Tongue (tissue), 3 donors: ENCODE measurements at places on chromosomes 5 and 9. TPM values are rescaled to one million over a fixed set of nuclear protein-coding genes. Genes with fewer than 3 reads are reported as not detected.

DNA sequence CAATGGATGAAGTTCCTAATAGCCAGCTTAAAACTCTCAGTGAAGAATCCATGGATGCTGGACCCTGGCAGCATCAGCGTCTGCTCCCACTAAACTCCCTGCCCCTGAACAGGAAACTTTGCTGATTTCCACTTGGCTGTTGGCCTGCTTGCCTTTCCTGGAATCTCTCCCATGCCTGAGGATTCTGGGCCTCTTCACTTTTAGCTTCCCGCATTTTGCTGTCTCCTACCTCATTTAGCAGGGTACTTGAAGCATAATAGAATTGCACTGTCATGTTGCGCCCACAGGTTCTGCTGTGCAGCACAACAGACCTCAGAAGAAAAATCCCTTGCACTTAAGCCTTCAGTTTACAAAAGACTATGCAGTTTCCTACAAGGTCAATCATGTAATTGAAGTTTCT lies 127.6 kb downstream of the DROSHA start:
- no peak for DNase-seq

- no peak for DNase-seq
Measured at GRCh38 chr5:41275813-41276512, 62.6 kb upstream of the C6 start.

DNA sequence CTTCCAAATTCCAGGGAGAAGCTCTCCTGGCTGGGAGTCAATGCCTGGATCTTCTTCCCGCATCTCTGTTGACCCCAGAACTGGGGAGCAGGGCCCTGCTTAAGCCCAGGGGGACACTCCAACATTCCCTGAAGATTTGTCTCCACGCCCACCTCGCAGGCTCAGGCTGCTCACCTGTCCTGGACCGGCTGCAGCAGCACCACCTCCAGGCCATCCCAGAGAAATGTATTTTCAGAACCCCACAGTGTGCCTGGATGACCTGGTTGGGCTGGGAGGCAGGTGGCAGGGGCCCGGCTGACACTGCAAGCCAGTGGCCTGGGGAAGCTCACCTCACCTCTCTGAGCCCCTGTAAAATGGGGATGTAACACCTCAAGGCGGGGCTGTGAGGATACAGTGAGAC lies 27.1 kb upstream of the ZBTB43 start:
- no peak for DNase-seq

GRCh38 chr5:149267241-149267973 lies 4.3 kb upstream of the AFAP1L1 start:
- DNase-seq, result no peak

DNA sequence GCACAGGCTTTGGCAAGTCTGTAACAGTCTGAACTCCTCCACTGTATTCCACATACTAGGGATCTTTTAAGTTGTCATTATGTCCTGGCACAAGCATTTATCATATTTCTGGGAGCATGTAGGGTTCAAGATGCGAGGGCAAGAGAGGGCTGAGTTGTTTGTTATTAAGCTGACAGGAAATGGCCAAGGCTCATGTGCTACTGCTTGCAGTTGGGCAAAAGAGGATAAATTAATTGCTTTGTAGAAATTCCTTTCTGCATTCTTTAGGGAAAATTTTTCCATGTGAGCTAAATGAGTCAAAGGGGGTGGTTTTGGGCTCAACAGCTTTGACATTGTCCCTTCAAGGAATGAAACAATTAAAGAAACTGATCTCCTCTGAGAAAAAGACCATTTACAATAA lies 35.4 kb downstream of the DOCK8 start:
- DNase-seq, result no peak

DNA sequence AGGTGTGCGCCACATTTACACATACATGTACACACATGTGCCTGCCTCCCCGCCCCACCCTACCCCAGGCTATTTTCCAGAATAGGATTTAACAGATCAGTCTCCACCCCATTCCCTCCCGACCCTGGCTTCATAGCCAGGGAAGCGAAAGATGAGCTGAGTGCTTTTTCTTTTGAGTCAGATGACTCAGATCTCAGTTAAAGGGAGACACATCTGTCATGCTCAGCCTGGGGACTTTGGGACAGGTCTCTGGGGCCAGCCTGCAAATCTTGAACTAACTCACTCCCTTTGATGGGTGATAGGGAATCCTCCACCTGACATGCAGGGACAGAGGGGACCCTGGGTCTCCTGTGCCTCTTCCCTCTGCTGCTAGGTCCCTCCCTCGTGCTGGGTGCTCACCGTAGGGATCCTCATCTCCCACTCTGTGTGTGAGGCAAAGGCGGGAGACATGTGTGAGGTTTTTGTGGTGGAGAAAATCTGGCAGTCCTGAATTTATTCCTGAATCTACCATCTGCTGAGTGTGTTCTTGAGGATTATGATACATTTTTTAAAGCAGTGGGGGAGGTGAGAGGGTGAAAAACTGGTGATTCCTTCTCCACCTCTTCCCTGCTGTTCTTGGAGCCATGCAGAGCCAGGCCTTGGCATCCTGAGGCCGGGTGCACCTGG lies 37.7 kb downstream of the NEUROG1 start:
- DNase-seq, result peak; percentile 41

DNA sequence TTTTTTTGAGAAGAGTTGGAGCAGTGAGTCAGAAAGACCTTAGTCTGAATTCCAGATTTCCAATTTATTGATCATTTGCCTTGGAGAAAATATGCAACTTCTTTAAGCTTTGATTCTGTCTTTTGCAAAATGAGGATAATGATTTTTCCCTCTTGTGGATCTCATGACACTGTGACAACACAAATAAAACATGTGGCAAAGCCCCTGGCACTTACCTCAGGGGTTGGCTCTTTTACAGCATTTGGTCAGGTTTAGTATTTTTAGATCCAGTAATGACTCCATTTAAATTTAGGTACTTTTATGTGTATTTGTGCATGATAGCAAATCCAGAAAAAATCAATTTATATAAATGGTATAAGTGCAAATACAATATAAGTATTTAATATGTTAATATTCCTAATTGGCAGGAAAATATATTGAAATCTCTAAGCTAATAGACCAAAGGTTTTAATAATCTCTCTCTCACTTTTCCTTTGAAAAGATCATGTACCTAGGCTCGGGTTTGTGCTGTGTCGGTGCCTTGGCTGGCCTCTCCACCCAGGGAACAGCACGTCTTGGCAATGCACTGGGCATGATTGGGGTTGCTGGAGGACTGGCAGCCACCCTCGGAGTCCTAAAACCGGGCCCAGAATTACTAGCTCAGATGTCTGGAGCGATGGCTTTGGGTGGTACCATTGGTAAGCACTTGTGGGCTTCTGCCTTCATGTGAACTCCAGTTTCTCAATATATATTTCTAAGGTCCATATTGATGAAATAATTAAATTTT lies 49.7 kb downstream of the NNT start:
- DNase-seq, result no peak

DNA sequence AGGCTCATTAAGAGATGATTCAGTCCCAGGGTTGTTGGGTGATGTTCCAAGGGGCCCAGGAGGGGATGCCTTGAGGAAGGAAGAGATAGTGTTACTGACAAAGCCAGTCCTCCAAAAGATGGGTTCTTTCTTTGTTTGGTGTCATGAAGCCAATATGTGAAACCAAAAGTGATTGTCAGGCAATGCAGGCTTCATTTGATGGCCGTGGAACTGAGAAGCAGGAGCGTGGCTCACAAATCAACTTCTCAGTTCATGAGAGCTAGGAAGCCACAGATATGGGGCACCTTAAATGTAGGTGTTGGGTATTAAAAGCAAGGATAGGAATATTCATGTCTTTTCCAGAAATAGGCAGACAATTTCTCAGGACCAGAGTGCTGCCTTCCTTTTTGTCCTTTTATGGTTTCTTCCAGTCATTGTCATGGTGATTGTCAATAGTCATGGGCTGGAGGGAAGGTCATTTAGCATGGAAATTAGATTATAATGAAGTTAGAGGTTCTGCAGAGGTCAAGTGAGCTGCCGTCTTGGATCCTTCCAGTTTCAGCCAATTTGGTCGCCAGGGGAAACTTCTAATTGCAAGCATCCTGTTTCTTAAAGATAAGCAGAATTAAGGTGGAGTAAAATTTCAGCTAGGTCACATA lies 393.0 kb downstream of the NTRK2 start:
- DNase-seq, result no peak

SELENOP gene
- 185 TPM for total RNA-seq

PDE6A gene
- 0.31 TPM for total RNA-seq

GRCh38 chr9:90121762-90122161 lies 517.0 kb downstream of the GADD45G start:
- no peak for DNase-seq

DNA sequence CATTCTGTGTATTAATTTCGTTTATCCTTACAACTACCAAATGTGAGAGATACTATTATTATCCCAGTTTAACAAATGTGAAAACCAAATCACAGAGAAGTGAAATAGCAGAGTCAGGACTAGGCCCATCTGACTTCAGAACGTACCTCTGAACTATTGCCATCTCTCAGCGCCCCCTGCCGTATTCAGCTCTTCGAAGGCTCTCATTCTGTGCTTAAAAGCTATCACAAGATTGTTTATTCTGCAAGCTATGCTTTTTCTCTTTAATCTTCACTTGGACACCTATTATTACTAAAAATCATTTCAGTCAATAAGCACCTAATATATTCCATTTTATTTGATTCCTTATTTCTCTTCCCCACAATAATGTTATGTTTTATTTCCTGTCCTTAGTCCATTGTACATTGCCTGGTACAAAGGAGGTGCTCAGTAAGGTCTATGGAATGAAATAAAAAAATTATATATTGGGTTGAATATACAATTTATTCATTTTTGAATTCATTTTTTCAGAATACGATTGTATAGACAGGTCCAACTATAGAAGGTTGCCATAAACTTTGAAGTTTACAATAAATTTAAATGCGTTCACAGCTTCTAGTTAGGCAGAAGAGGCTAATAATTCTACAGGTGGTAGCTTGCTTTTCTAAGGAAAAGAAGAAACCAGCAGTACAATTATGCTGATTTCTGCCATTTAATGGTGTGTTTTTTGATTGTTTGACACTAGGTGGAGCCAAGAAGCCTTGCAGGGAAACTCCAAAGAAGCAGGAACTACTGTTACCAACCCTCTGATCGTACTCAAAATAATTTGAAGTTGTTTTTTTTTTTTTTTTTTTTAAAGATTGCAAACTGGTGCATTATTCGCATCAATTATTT lies 202.2 kb upstream of the DMRTA1 start:
- peak; percentile 45 for DNase-seq

OR1J2 gene
- not detected for total RNA-seq

GRCh38 chr9:4558371-4558998 lies 68.2 kb downstream of the SLC1A1 start:
- DNase-seq, result no peak

- no peak for DNase-seq
Measured at GRCh38 chr5:108545301-108545700, 163.4 kb upstream of the FBXL17 start.

- no peak for DNase-seq
Measured at GRCh38 chr5:93057311-93057710, 523.7 kb downstream of the NR2F1-AS1 start.

- peak; percentile 83 for DNase-seq
Measured at GRCh38 chr5:72107131-72107900, at the start of gene MAP1B. Gene MAP1B (plus strand): TSS chr5:72107475. CDS start chr5:72107532, 57 bp downstream.

DNA sequence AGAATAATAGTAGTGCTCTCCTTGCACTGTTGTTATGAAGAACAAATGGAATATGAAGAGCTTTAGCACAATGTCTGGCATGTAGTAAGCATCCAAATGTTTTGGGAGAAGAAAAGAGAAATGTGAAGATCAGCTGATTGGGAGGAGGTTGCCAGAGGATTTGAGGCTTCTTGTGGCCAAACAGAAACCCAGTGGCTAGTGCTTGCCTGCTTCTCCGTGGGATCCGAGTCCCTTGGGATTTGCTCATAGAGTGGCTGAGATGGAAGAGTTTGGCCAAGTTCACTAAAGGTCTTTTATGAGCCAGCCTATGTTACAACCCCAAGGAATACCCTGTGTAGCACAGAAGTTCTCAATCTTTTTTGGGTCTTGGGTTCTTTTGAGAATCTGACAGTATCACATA lies 86.0 kb downstream of the ANGPTL2 start:
- no peak for DNase-seq

DNA sequence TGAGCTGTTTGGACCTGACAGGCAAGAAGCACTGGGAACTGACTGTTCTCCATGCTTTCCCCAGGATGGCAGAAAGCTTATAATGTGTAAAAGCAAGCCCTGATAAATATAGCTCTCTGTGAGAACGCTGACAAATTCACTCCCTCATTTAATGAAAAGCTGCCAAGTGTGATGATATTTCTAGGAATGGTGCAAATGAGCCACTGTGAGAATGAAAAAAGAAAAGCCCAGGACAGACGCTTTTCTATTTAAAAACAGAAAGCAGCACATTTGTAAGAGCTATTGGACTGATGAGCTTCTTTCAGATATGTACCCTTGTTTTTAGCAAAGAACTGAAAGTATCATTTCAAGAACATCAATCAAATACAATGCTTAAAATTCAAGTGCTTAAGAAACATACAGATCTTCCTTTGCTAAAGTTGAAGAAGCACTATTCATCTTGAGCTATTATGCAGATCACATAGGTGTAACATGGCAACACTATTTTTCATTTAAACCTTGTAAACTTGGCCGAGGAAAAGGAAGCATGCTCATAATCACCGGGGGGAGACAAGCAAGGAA lies 842.6 kb upstream of the ACO1 start:
- peak; percentile 59 for DNase-seq

DNA sequence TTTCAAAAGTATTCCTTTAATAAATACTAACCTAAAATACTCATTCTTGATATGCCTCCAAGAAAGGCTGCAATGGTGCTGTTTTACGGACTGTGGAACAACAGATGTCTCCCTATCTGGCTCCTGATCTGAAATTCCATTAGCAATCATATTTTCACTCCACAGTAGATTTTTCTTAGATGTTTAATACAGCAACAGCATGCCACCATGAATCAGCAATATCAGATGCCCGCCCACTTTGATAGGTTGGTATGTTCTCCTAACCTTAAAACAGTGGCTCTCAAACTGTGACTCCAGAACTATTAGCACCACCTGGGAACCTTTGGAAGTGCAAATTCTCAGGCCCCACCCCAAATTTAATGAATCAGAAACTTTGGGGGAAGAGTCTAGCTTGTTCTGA lies 110.2 kb downstream of the MLLT3 start:
- no peak for DNase-seq

GPR151 gene
- not detected for total RNA-seq

RUSC2 gene
- total RNA-seq, result 37.5 TPM

DNA sequence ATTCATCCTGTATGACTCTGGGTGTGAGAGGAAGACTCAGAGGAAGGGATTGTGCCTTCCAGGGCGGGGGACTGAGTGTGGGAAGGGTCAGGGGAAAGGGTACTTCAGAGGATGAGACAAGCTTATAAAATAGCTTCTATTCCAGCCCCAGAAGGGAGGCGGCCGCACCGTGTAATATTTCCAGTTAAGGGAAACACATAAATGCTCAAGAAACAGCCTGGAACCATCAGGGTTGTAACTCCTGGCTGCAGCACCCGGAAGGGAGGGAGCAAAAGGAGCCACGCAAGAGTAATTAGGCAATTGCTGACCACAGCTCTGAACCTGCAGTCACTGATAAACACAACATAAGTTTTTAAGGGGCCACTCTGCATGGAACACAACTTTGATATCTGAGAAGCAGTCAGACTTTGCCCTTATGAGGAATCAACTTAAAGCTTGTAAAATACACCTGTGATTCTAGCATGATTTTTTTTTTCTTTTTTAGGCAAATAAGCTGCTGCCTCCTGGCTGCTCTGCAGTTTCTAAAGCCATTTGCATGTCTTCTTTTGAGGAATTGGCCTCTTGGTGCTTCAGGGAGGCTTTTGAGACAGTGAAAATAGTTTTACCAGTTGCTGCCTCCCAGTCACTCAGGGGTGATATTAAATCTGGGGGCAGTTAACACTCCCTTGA lies 382.7 kb downstream of the ENC1 start:
- peak; percentile 69 for DNase-seq

PCDH12 gene
- total RNA-seq, result 20.1 TPM
